ENCODE measurements at places on chromosomes 1 and 21.

GRCh38 chr1:201754353-201754752 is 74.6 kb upstream of the IPO9 start:
- DNase-seq, result no peak

DNA sequence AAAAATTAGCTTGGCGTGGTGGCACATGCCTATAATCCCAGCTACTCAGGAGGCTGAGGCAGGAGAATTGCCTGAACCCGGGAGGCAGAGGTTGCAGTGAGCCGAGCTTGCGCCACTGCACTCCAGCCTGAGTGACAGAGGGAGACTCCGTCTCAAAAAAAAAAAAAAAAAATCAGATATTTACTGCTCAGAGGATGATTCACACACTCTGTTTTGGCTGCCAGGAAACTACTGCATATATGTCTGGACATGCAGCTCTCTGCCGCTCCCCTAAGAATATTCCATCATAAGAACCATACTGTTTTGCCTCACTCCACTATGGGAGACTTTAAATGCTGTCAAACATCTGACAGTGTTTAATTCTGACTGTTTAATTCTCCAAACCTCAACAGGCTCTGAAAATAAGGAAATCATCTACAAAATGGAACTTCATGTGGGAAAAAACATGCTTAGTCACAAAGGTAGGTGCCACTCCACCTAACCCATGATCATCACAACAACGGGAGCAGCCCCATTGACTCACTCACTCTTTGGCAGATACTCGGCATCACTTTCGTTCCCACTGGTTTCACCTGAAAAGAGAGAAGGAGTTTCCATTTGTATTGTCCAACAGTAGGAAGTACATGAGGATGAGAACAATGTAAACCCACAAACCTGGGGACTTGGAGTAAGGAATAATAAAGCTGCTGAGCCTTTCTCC is 29.3 kb upstream of the BCAS2 start:
- DNase-seq, result no peak

DNA sequence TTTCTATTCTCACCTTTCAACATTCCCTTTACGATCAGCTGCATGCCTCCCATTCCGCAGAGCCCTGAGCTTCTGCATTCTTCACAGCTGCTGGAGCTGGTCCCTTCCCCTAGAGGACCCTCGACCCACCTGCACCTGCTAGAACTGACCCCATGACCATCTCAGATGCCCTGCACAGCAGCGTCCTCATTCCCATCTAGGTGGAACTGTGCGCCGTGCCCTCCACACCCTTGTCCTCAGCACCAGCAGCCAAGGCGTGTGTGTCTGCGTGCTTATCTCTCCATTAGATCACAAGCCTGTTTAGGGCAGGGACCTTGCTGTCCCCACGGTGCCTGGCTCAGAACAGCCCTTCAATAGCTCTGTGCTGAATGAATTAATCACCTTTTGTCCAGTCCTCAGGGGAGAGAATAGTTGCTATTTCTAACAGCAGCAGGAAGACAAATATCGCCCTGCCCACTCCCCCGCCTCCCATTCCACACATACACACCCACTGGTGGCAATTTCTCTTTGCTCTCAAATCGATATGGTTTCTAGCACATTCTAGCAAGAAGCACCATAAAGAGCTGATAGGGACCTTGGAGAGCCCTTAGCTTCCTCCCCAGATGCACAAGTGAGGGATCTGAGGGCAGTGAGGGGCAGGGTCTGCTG is 61.7 kb downstream of the KCNN3 start:
- DNase-seq, result no peak

GRCh38 chr1:212432272-212432660 is 454 bp upstream of the NENF start:
- no peak for DNase-seq
